H9 (cell line): ENCODE measurements at places on chromosomes 5 and 9. TPM values are rescaled to one million over a fixed set of nuclear protein-coding genes. Genes with fewer than 3 reads are reported as not detected.

The ADAMTS13 gene
- 8.2 and 8.8 TPM in 2 replicates for total RNA-seq

The ANGPTL2 gene
- 4.8 and 5.1 TPM in 2 replicates for total RNA-seq

DNA sequence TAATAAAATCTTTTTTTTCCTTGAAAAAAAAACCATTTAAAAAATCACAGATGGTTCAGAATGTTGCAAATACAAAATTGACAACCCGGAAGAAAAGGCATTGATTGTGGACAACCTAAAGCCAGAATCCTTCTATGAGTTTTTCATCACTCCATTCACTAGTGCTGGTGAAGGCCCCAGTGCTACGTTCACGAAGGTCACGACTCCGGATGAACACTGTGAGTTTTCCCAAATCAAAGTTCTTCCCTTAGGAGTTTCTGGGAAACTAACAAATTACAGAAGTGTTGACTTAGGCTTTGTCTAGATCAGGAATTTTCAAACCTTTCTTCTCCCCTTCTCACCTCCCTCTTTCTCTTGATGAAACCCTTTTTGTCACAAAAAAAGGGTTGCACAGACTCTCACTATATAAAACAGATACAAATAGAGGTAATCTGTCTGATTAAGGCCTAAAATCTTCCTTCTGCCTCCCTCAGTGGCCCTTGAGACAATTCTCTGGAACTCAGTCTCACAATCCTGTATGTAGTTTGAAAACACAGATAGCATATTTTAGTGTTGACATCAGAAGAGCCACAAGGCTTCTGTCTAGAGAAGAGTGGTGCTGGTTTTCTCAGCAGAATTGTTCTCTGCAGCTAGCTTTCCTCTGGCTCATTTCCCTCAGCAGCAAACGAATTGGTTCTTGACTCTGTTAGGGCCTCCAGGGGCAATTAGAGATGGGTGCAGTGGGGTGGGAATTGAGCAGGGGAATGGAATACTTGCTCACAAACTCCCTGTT, 79.5 kb downstream of the OSMR start:
- no peak for DNase-seq
- no peaks in the 10 kb centered on the region for H3K4me1 ChIP-seq
- H3K27me3 ChIP-seq = no peaks in the 10 kb centered on the region
- H3K27ac ChIP-seq = no peak overlapping the region

DNA sequence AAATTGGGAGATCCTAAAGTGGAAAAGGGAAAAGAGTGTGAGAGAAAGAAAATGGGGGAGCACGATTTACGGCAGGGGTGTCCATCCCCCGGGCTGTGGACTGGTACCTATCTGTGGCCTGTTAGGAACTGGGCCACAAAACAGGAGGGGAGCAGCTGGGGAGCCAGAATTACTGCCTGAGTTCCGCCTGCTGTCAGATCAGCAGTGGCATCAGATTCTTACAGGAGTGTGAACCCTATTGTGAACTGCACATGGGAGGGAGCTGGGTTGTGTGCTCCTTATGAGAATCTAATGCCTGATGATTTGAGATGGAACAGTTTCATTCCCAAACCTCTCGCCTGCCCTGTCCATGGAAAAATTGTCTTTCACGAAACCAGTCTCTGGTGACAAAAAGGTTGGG, 108.3 kb upstream of the ADAMTSL1 start:
- H3K27ac ChIP-seq = no peak overlapping the region
- H3K4me1 ChIP-seq = no peaks in the 10 kb centered on the region; the same call in 1 of the 2 replicates
- no peaks in the 10 kb centered on the region for H3K27me3 ChIP-seq
- H3K36me3 ChIP-seq = no peaks in the 10 kb centered on the region
- no peak overlapping the region for H3K4me3 ChIP-seq

- peak within 1 kb of the TSS; percentile 85 for H3K4me3 ChIP-seq
- no peak within 1 kb of the TSS for H3K27ac ChIP-seq
- H3K36me3 ChIP-seq = peaks cover 4% of the 10 kb centered on the region
- no peaks in the 10 kb centered on the region; the same call in 1 of the 2 replicates for H3K4me1 ChIP-seq
Observed at GRCh38 chr9:136711751-136712689, at the start of gene DIPK1B. Gene DIPK1B, plus strand, starts transcription at chr9:136712572. Its CDS starts 94 bp downstream, at chr9:136712666.

DNA sequence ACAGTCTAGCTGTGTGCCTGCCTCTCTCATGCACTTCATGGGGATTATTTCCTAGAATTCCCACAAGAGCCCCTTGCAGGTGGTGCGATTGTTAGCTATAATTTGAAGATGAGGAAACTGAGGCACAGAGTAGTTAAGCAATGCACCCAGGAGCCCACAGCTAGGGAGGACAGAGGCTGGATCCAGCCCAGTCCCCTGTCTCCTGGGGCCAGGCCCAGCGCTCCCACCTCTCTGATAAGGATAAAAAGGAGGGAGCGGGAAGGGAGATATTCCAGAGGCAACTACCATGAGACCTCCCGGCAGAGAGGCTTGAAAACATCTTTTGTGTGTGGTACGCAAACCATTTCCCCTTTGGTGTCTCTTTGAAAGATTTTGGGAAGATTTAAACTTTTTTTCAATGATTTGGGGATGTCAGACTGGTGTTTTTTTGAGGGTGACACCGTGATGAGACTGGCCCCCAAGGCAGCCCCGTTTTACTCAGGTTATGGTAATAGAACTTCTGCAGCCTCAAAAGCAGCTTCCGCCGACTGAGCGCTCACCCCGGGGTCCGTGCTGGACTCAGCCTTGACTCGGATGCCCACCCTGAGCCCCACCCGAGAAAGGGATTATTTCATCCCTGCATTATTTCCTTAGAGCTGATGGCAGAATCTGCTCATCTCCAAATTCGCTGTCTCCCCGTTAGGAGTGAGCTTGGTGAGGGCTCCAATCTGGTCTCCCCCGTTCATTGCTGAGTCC, 144.7 kb upstream of the IER5L start:
- no peaks in the 10 kb centered on the region for H3K36me3 ChIP-seq
- H3K27ac ChIP-seq = no peak overlapping the region
- H3K4me3 ChIP-seq = no peak overlapping the region
- H3K27me3 ChIP-seq = no peaks in the 10 kb centered on the region
- DNase-seq = peak; percentile 21

DNA sequence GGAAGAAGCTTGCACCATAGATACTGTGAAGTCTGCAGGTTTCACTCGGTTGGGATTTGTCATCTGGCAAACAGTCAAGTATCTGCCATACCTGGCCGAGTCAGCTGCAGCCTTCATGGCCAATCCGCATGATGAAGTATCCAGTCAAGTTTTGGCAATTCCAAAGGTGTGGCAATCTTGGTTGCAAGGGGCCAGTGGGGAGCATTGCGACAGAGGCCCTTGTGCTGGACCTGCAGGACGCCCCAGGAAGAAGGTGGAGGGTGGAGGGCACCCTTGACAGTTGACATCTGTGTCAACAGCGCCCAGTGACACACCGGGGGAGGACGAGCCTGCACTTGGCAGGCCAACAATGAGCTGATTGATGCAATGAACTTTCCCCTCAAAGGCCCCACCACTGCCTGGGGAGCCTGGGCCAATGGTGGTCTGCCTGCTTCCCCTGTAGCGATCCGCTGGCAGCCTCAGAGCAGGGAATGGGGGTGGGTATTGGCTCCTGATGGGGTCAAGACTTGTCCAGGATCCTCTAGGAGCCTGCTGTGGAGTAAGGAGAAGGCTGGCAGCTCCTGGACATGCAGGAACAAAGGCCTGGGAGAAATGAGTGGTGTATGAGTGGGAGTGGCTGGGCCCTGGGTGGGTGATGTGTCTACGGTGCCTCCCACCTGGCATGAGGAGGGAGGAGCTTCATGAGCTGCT, 122.8 kb upstream of the PITX1 start:
- DNase-seq = no peak
- H3K36me3 ChIP-seq = no peaks in the 10 kb centered on the region
- H3K4me3 ChIP-seq = no peak overlapping the region
- no peaks in the 10 kb centered on the region for H3K27me3 ChIP-seq
